ENCODE measurements at places on chromosomes 6 and 20.

- DNase-seq, result peak; percentile 88
Observed at GRCh38 chr20:50744143-50744792, 12.9 kb downstream of the PARD6B start.

DNA sequence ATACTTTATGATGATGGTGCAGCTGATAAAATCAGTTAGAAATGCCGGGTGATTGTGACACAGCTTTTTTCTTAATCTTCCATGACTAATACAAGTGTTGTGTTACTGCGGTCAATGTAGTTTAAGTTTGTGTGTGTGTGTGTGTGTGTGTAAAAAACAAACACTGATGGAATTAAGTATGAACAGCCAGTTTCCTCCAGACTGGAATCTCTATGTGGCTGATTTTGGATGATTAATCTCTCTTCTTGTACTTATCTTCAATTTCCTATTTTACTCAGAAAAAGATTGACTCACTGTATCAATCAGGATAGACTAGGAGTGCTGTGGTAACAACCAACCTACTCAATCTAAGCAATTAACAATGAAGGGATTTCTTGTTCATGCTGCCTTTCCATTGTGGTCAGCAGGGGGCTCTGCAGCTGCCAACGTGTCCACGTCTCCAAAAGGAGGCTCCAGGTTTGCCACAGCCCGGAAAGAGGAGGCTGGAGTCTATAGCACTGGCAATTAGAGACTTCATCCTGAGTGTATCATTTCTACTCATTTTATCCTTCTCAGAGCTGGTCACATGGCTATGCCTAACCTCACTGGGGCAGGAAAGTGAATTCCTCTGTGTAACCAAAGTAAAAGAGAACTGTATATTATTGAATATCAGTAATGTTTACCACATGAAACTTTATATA, 107.7 kb downstream of the CD109 start:
- no peak for DNase-seq

DNA sequence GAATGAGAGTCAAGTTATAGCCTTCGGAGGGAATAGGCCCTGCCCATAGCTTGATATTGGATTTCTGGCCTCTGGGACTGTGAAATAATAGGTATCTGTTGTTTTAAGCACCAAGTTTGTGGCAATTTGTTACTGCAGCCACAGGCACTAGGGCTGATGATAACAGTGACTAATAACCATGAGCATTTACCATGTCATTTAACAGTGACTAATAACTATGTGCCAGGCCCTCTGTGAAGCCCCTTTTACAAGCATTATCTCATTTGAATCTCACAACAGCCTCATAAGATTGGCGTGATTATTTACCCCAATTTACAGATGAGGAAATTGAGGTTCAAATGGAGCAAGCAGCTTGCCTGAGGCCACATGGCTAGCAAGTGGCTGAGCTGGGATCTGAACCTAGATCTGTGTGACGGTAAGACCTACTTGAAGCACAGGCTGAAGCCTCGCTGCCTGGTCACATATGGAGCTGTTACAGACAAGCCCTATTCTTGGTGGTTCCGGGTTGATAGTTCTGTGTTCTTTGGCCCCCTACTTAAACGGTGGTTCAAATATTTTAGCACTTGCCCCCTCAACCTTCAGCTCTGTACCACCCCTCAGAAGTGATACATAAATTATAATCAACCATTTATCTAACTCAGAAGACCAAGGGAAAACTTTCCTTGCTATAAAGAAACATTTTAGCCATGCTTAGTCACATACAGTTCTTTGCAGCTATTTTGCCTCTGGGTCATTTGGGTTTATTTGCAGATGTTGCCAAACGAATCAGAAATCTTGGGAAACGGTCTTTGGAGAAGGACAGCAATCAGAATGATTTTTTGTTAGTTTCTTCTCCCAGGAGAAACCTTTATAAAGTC, 98.3 kb downstream of the ELOVL5 start:
- DNase-seq, result no peak

- no peak for DNase-seq
Observed at GRCh38 chr20:57813509-57814269, 103.9 kb upstream of the PMEPA1 start.

DNA sequence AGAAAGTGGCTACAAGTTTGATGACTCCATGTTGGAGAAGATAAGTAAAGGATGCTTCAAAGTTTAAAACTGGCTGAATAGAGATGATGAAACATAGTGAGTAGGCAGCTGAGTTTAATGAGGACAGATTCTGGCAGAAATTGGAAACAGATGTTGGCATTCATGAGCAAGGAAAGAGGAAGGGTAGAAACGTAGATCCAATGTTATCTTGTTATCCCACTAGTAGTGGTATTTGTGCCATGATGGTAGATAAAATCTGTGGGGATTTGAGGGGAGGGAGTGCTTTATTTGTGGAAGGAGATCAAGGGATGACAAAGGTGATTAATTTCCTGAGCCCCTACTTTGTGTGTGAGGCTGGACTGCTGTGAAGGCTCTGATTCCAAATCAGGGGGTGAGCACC, 69.5 kb downstream of the MRAP2 start:
- DNase-seq, result no peak

- DNase-seq, result no peak
Observed at GRCh38 chr20:36726168-36726567, 19.7 kb downstream of the NDRG3 start.

DNA sequence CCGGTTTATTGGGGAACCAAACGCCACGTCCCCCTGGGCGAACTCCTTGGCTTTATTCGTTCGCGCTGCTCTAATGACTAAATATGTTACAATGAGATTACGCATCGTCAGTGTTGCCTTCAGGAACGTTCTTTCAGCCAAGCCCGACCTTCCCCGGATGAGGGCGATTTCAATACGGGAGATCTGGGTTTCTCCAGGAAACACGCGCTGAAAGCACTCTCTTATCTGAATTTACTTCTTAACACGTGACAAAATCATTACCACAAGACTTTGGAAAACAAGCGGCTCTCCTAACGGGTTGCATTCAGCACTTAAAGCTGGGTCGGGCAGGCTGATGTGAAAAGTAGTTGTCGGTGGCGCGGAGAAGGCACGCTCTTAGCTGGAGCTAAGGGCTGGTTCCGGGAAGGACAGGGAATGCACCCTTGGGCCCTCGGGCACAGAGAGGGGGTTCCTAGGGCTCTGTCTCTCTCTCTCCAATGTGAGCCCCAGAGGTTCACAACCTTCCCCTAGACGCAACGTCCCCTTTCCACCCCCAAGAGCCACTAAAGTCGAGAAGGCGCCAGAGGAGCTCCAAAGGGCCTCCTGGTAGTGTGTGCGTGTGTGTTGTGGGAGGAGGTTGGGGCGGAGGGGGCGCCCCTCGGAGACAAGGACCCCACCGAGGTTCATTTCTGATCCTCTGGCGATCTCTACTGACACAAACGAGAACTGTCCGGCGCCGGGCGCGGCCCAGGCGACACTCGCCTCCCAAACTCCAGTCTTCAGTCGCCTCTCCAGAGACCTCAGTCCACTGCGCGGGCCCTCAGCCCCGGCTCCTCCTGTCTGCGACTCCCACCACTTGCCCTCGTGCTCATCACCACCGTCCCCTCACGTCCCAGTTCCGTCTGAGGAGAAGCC, 7.1 kb upstream of the NKX2-2 start:
- no peak for DNase-seq

DNA sequence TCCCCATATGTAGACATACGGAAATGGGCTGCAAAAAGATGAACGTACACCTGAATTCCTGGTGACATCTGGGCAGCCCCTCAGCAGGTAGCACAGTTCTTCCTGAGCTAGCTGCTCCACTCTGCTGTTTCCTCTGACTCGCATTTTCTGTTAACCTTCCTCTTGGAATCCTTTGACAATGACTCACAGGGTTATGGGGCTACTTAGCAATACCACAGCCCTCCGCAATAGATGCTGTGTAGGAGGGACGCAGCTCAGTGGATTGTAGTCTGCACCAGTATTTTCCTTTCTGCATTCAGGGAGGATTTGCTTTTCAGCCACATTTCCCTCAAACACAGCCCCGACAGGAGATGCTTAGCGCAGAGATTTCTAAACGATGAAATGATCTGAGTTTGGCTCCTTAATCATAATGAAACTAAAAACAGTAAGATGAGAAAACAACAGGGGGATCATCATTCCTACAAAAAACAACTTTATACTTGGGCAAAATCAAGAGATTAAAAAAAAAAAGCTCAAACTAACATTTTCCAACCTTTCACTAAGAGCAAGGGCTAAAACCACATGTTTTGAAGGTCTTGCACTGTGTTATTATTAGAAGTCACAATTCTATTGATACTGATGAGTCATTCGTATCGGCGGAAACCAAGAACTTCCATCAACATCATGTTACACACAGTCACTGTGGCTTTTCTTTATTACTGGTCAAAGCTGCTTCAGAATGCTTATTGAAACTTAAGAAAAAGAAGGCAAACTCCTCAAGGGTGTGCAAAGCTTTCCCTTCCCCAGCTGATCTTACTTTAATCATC, 12.2 kb downstream of the BACH2 start:
- peak; percentile 39 for DNase-seq

- no peak for DNase-seq
Observed at GRCh38 chr6:51273228-51273961, 454.7 kb downstream of the TFAP2B start.

Data from LoVo (cell line).